ENCODE measurements at places on chromosomes 6 and 20. TPM values are rescaled to one million over a fixed set of nuclear protein-coding genes. Genes with fewer than 3 reads are reported as not detected.

The PNLDC1 gene
- polyA plus RNA-seq: 0.99 TPM

The SEMG1 gene
- not detected for polyA plus RNA-seq

The RIPPLY2 gene
- polyA plus RNA-seq: not detected

The SLC22A7 gene
- 2.0 TPM for polyA plus RNA-seq

The FAM83C gene
- not detected for polyA plus RNA-seq

The ADTRP gene
- polyA plus RNA-seq: 2.1 TPM

The COL10A1 gene
- 0.29 TPM for polyA plus RNA-seq

The BNIP5 gene
- polyA plus RNA-seq: 0.20 TPM

The LINC00237 gene
- polyA plus RNA-seq: not detected

DNA sequence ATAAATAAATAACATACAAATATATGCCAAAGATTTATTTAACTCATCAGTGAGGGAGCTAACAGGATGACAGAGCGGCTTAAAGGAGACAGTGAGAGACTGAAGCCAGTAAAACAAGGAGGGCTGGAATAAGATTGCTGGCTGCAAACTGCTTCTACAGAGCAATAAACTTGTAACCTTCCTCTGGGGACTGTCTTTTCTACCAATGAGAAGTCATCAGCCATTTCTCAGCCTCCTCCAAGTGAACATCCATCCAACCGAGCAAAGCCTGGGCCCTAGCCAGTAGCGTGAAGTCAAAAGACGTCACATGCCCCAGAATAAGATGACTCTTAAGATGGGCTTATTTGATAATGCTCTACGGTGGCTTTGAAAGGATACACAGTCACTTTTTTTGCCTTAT, 42.5 kb downstream of the CPXM1 start:
- no peak for DNase-seq

- no peak for DNase-seq
Observed at GRCh38 chr6:110043366-110043994, 65.4 kb downstream of the GPR6 start.

- no peak for DNase-seq
Observed at GRCh38 chr20:50982363-50982762, 23.7 kb downstream of the MOCS3 start.

- no peak for DNase-seq
Observed at GRCh38 chr20:22509090-22509842, 75.1 kb downstream of the FOXA2 start.

DNA sequence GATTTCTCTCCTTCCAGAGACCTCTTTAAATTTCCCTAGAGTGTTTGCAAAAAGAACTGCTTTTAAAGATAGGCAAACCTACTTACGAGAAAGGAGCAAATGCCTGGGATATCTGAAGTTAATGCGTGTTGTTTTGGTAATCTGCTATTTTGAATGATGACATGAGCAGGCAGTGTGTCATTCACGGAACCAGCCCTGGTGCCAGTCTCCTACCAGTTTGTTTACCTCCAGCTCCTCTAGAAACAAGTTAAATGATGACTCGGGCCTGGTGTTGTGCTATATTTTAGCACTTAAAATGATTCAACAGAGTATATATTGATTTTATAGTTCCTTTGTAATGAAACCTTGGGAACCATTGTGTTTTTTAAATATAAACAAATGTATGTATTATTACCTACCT, 41.1 kb upstream of the MAP3K4 start:
- DNase-seq: no peak

GRCh38 chr6:43308990-43309477, 408 bp upstream of the CRIP3 start:
- no peak for DNase-seq

DNA sequence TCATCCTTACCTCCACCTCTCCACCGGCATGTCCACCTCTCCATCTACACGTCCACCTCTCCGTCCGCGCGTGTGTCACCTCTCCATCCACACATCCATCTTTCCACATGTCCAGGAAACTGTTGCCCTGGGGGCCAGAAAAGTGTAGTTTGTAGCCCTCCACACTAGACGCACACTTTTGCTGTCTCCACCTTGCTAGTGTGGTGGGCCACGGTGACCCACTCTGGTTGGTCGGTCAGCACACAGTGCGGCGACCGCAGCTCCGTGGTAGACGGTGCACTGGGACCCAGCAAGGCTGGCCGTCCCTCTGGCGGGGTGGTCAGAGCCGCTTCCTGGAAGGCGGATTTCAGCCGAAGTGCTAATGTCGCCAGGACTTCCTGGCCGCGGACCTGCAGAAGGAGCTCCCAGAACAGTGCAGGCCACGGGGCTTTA, 268.6 kb downstream of the DLL1 start:
- no peak for DNase-seq

DNA sequence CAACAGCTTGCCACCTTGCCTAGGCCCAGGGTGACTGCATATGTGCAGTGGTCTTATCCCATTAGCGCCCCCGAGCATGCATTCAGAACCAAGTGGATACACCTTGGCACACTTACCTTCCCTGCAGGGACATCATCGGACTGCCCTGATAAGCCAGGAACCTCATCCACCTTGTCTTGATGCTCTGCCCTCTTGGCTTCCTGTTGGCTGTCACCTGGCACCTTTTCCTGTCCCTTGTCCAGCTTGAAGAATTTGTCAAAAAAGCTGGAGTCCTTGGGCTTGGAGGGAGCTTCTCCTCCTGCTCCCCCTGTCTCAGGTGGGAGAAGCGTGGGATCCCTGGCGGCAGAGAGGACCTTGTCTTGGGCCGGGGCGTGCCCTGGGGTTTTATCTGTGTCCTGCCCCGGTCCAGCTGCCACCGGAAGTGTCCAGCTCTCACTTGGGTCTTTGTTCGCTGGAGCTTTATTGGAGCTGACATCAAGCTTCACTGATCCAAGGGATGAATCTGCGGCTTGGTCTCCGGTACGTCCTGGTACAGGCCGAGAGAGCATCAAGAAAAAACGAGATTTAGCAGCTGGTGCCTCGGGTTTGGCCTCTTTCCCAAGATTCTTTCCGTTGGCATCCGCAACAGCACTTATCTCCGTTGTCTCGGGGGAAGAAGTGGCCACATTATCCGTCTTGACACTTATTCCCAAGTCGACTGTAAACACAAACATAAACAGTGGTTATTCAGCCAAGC, 42.0 kb downstream of the BCAS1 start:
- DNase-seq: no peak

GRCh38 chr6:114039841-114040240, 68.9 kb upstream of the HDAC2 start:
- DNase-seq: no peak

DNA sequence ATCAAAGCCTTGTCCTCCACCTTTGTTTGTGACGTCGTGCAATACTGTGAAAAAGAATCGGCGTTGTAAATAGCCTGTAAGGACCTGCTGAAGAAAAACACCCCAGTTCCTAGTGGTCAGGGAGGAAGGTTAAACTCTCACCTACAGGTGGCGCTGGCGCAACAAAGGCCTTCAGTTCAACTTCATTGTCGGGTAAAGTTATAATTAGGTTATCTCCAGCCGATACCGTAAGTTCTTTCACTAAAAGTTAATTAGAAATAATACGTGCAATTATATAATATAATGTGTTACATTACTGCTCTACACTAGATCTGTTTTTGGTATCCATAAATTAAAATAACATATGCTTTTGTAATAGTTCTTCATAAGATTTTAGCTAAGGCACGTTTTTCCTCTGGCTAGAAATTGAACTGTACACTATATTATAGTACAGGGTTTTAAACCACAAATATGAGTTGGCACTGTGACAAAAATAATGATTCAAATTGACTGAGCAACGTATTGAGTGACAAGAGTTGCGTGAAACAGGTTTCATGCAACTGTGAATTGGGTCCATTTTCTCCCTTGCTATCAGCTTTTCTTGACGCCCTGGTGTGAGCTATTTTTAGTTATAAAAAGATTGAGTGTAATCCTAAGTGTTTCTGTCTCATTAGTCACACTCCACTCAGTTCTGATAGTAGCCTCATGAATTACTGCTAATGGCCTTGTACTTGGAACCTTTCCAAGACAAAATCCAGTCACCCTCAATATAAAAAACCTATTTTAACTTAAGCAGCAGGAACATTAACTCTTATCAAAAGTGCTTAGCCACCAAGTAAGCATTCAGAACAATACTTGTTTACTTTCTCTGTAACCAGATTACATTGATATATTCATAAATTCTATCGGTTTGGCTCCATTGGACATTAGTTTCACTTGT, 62.3 kb downstream of the KIAA0319 start:
- no peak for DNase-seq

DNA sequence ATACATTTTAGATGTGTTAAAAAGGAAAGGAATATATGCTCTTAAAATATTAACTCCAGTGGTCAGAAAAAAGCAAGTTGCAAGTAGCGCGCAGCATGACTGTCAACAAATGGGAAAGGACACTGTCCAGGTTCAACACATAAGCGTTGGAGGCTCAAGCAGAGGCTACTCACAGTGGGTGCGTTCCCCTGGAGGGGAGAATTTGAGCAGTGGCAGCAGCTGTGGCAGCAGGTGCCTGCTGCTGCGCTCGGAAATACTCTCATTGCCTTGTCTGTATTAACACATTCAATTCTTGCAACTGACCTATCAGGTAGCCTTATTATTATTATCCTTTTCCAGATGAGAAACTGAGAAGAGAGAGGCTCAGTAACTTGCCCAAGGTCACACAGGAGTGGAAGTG, 21.9 kb upstream of the CCN6 start:
- no peak for DNase-seq

- no peak for DNase-seq
Observed at GRCh38 chr6:19501737-19502245, 335.4 kb upstream of the ID4 start.

DNA sequence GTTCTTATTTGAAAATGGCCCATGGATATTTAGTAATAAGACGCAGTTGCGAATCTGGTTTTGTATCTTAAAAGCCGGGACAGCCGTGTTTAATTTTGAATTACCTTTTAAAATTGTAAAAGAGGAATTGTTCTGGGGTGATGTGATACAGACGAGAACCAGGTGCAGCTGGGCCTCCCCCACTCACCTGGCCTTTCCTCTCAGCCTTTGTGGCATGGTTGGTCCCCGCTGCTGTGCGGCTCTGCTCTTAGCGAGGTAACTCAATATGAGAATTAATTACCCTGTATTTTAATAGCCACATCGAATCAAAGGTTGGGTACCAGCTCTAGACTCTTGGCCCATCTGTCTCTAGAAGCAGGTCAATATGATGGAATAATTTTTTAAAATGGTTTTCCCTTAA, 56.5 kb upstream of the DACT2 start:
- DNase-seq: no peak

GRCh38 chr6:19382676-19383075, 454.5 kb upstream of the ID4 start:
- DNase-seq: no peak

DNA sequence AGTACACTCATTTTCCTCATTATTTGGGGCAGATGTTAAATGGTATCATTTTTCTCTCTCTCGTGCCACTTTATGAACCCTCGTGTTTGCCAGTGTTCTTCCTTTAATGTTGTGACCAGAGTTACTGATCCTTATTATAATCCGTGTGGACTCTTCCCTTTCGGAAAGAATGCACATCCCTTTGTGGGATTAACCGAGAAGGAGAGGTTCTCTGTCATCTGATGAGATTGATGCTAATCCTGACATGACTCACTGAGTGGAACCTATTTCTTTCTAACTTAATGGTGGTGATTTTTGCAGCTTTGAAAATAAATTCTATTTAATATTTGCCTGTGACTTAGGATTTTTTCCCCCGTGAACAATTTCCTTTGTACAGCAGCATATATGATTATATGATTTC, 300.0 kb upstream of the MAN1A1 start:
- no peak for DNase-seq

DNA sequence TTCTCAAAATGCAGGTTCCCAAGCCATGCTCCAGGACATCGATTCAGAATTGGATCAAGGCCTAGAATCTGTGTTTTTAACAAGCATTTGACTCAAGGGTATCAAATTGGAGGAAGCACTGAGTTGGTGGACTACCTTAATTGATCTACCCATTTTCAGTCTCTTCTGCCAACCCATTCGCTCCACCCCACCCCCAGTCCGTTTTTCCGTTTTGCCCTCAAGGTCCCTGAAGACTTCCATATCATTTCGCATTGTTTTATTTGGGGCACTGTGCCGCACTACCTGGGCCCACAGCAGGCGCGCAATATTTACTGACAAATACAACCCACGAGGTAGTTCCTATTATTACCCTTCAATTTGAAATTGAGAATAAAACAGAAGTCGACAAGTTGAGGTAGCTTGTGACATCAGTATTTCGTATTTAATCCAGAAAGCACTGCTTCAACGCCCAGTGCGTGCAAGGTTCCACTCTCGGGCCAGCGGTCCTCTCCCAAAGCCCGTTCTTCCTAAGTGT, 557 bp upstream of the DHX35 start:
- DNase-seq: no peak

DNA sequence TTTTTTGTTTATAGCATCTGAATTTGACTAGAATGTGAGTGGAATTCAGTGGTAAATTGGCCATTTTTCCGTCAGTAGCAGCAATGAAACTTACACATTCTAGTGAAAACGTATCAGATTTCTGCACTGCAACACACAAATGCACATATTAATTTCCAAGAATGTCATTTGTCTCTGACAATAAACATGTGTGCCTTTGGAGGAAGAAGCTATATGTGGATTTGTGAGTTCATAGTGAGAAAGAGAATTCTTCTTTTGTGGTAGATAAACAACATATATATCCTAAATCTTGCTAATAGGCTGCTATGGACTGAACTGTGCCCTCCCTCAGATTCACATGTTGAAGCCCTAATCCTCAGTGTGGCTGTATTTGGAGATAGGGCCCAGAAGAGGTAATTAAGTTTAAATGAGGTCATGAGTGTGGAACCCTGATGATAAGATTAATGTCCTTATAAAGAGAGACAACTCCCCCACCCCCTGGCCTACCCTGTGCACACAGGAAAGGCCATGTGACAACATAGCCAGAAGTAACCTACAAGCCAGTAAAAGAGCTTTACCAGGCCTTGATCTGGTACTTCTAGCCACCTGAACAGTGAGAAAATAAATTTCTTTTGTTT, 200.2 kb upstream of the EYA4 start:
- DNase-seq: peak; percentile 27

GRCh38 chr6:153130515-153131036, 506 bp downstream of the RGS17 start:
- DNase-seq: no peak

- DNase-seq: no peak
Observed at GRCh38 chr6:53441761-53442160, 93.0 kb upstream of the ELOVL5 start.

DNA sequence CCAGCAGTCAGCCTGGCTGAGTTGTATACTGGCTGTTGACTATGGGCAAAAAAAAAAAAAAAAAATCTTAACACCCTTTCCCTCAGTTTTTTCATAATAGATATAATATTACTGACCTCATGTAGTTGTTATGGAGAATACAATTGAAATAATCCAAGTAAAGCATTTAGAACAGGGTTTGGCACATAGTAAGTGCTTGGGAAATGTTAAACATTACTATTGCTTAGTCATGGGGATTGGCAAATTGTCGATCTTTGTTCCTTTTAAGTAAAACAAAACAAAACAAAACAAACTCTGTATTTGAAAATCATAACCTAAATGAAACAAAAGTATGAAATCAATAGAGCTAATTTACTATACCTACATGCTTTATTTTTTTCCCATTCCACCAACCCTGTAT, 458.4 kb downstream of the GRIK2 start:
- no peak for DNase-seq
